CD4-positive, alpha-beta T cell treated with Interleukin-6 at 100 ng/mL for 8 hours (primary cell): ENCODE measurements at places on chromosomes 16 and 17.

- no peak for DNase-seq
Measured at GRCh38 chr16:75254359-75254837, 3.0 kb upstream of the BCAR1 start.

DNA sequence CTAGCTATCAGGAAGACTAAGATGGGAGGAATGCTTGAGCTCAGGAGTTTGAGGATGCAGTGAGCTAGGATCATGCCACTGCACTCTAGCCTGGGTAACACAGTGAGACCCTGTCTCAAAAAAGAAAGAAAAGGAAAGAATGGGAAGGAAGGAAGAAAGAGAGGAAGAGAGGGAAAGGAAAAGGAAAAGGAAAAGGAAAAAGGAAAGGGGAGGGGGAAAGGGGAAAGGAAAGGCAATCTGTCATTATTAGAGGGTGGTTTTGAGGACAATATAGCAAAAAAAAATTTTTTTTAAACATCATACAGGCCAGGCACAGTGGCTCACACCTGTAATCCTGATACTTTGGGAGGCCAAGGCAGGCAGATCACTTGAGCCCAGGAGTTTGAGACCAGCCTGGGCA, 20.4 kb downstream of the JUP start:
- DNase-seq, result no peak

GRCh38 chr16:1908983-1909382, 9.2 kb downstream of the HS3ST6 start:
- no peak for DNase-seq

DNA sequence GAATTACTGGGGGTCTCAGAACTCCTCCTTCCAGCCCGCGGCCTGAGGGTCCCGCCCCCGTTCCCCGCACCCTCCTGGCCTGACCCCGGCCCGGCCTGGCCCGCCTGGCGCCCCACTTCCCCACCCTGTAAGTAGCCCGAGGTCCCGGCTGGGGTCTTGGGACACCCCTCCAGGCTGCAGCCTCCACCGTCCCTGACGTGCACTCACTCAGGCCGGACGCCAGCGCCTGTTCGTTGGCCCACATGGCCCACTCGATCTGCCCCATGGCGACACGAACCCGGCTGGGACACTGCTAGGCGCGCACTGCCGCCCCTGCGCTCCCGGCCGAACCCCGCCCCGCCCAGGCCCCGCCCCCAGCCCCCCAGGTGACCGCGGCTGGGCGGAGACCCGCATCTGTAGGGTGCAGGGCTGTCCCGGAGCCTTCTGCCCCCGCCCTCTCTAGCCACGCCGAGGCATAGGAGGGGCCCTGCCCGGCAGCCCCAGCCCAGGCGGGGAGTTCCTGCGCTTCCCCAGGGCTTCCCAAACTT, at the start of gene CYBA:
TSS of gene CYBA (minus strand) at position 305 of the 527 bp plus-strand sequence. CDS start at position 265, 40 bp downstream.
- DNase-seq, result peak; percentile 83

DNA sequence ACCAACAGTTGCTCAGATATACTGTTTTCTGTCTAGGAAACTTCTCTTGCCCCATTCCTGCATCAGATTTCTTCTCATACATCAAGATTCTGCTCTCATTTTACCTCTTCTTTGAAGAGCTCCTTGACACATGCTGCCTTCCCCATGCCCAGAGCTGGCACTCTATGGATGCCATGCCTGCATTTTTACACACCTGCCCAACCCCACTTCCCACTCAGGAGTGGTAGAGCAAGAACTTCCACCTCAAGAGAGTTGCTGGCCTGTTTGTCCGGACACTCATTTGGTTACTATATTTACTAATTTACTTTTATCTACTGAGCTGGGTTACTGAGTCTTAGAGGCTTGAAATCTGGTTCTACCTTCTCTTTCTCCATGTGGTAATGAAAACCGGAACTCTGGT, 98.3 kb upstream of the HLF start:
- DNase-seq, result no peak

DNA sequence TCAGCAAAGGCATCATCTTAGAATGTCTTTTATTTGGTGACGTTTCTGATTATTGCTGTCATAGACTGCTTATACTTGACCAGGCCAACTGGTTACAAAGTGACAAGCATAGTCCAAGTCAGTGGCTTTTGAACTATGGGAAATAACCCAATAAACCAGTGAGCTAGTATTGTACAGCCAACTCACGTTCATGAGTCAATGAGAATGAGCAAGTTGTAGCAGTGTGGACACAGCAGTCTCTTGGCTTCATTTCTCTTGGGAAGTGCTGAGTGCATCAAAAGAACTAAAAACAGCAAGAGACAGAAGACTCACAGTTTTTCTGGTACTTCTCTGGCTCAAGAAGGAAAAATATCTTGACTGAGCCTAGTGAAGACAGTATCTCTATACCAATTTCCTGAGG, 36.9 kb upstream of the CRISPLD2 start:
- DNase-seq, result no peak

- DNase-seq, result no peak
Measured at GRCh38 chr16:72794319-72794718, 253.6 kb downstream of the ZFHX3 start.

DNA sequence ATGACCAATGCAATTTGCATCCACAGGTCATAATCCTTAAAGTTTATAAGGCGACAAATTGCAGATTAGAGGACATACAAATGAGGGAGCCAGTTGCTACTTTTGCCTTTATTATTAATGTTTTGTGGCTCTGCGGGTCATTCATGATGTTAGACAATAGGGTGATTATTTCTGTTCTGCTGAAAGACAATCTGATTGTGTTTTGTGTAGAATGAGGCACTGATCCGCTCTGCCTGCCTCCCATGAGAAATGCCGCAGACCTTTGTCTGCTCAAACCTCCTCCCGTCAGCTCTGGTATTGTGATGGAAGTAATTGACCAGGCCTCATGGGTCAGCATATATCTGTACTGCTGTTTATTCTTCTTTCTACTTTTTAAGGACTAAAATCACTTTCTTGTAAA, 224.9 kb downstream of the PRKCA start:
- DNase-seq, result no peak

GRCh38 chr16:23999663-24000062, 163.9 kb downstream of the PRKCB start:
- DNase-seq, result no peak

GRCh38 chr17:29111816-29112499, 68.2 kb downstream of the MYO18A start:
- DNase-seq, result peak; percentile 48

GRCh38 chr17:75487351-75488070, 27.8 kb downstream of the CASKIN2 start:
- DNase-seq, result peak; percentile 62

DNA sequence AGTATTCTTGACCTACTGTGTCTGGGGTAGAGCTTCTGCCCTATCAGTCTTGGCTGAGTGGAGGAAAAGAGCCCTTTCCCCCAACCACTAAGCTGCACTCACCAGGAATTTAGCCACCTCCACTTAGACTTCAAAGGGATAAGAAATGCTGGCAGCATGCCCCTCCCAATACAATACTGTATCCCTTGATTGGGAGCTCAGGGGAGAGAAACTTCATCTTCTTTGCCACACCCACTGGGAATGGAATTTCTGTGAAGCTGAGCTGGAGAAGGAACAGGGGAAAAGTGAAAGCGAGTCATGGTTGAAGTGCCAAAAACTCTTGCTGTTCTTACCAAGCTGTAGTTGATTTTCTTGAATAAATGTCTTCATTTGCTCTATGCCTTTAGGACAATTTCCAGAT, 68.8 kb downstream of the CEP112 start:
- DNase-seq, result no peak

- no peak for DNase-seq
Measured at GRCh38 chr17:77700165-77700881, 258.2 kb upstream of the TNRC6C start.

DNA sequence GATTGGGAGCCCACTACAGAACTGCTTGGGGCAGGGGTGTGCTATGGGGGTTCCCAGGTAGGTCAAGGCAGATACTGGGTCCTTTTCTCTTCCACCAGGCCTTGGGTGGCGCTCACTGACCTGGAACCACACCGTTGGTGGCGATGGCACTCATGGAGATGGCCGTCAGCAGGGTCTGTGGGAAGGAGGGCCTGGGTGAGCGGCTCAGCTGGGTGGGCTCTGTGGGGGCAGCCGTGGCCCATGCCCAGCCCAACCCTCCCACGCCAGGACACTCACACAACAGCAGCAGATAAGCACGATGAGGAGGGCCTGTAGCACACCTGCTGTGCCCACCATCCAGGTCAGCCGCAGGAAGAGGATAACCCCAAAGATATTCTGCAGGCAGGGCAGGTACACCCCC, 10.8 kb downstream of the SLC12A4 start:
- no peak for DNase-seq

DNA sequence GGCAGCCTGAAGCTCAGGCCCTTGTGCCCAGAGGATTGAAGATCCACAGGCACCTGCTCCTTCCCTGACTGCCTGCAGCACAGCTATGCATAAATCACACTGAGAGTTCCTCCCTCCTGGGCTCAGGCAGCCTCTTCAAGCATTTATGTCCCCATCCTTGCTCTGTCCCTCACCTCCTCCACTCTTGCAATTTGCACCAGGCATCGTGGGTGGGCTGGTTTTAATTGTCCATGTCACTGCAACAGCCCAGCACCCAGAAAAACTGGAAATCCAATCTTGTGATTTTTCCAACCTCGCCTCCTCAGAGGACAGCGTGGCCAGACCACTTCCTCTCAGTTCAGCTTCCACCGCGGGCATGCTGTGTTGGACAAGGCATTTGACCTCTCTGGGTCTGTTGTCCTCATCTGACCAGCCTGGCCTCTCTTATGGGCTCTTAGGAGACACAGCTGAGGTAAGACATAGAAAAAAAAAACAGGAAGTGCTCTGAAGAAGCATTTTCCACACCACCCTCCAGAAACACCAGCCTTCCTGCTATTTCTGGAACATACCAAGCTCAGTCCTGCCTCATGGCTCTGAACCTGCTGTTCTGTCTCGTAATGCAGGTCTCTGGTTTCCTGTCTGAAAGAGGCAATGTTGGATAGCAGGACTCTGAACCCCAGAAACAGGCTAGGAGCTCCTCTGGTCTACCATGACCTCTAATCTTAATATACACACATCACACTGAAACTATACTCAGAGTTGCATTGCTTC, 8.3 kb downstream of the TMEM114 start:
- no peak for DNase-seq

- DNase-seq, result no peak
Measured at GRCh38 chr16:21321736-21322135, 43.6 kb upstream of the CRYM start.

DNA sequence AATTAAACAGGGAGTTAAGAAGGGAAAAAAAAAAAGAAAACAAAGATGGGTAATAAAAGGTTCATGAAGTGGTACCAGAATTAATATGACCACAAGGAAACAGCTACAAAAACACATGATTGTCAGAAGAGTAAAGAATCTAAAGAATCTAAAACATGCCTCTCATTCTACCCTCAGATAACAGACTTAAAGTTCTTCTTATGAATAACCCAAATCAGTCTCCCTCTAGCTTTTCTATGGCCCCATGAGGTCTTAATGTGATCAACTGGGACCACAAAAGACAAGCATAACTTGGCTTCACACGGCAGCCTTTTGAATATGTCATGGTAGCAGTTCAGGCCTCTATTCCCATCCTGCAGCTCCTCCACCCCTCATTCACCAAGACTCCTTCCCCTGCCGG, 6.9 kb downstream of the MYH10 start:
- no peak for DNase-seq

- no peak for DNase-seq
Measured at GRCh38 chr17:82492643-82493225, 26.8 kb upstream of the FOXK2 start.

GRCh38 chr17:43915559-43915958, 8.2 kb upstream of the MPP2 start:
- no peak for DNase-seq

GRCh38 chr16:11161974-11162373, 94.0 kb downstream of the SOCS1 start:
- DNase-seq, result no peak

DNA sequence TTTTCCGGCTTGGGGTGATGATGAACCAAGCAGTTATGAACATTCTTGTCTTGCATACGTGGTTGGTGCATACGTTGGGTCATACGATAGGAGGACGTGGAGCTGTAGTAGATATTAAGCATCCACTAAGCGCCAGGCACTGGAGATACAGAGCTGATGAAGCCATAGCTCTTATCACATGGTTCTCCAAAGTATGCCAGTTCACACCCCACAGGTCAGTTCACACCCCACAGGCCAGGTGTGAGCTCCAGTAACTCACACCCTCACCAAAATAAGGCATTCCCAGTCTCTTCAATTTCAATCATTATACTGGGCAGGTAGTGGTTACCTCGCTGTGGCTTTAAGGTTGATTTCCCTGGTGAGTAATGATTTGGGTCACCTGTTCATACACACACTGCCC, 335.5 kb downstream of the FOXL1 start:
- DNase-seq, result no peak

- DNase-seq, result no peak
Measured at GRCh38 chr16:1680361-1680760, 2.3 kb downstream of the JPT2 start.

GRCh38 chr17:51065466-51065865, 55.2 kb downstream of the SPAG9 start:
- DNase-seq, result no peak

DNA sequence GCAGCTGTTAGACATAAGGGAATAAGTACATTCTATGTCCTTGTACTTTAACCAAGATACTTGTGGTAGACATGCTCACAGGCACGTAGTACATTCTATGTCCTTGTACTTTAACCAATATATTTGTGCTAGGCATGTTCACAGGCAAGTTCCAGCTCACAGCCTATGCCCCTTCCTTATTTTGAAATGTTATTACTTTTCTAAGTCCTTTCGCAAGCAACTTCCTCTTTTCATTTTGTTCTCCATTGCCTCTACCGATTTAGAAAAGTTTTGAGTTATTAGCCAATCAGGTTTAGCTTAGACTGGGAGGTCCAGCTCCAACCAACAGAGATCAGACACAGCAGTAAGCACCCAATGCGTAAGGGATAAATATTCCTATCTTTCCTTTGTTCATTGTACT, 60.1 kb upstream of the NUDT7 start:
- DNase-seq, result no peak

GRCh38 chr17:75570034-75570676, 17.4 kb upstream of the MYO15B start:
- no peak for DNase-seq

DNA sequence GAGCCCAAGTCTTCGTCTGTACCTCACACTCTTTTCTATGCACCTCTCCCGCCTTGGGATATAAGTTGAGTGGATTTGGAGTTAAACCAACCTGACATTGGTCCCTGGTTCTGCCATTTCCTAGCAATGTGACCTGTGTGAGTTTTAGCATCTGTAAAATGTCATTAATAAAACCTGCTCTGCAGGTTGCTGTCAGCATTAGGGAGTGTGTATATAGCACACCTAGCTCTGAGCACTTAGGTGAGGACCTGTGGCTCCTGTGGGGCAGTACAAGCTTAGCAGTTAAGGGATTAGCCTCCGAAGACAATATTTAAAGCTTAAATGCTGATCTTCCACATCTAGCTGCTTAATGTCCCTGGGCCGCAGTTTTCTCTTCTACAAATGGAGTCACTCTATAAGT, 248.0 kb downstream of the TMEM114 start:
- no peak for DNase-seq

DNA sequence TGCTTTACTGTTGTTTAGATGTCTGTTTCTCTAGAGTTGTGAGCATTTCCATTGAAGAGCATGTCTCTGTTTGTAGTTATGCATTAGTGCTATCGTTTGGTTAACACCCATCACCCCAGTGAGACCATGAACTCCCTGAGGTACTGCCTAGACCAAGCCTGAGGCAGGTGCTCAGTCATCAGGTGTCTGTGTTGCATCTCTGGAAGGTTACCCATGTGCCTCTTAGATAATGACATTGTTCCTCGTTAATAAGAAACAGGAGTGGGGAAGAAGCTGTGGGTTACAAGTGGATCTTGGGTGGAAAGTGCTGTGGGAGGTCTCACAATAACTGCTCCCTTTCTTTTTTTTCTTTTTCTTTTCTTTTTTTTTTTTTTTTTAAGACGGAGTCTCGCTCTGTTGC, 18.3 kb downstream of the DNAJA3 start:
- DNase-seq, result no peak
